Suppressor macrophage (primary cell): ENCODE measurements at places on chromosomes 2 and 18.

DNA sequence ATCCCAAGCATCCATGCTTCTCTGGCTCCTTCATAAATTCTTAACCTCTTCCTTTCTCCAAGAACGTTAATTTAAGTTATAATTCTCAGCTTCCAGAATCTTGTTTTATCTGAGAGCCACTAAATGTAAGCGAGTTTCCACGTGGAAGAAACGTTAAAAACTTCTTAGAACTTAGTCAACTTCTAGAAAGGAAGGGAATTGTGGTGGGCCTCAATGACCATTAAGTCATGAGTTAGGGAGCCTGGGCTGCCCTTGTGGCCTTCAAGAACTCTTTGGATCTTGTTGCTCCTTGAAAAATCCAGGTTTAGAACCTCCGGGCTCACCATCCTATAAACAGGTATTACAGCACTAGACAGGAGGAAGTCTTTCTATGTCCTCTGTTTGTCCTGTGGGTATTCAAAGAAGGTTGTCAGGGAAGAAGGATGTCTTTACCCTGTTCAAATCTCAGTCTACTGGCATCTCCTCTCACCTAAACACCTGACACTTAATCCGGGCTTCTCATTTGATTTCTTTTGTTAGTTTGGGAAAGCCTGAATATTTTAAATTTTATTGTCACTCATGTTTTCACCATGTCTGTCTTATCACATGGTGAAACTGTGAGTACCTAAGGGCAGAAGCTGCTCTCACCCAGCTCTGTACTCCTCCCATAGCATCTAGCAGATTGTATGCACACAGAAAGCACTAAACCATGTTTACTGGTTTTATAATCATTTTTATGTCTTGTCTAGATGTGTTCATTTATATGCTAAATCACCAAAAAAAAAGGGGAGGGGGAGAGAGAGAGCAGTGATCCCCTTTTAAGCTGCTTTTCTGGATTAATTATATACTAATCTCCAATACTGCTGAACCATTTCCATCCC, 6.3 kb downstream of the RND3 start:
- no peak for DNase-seq

- DNase-seq, result peak; percentile 14
Measured at GRCh38 chr2:12498704-12499103, 218.0 kb upstream of the TRIB2 start.

DNA sequence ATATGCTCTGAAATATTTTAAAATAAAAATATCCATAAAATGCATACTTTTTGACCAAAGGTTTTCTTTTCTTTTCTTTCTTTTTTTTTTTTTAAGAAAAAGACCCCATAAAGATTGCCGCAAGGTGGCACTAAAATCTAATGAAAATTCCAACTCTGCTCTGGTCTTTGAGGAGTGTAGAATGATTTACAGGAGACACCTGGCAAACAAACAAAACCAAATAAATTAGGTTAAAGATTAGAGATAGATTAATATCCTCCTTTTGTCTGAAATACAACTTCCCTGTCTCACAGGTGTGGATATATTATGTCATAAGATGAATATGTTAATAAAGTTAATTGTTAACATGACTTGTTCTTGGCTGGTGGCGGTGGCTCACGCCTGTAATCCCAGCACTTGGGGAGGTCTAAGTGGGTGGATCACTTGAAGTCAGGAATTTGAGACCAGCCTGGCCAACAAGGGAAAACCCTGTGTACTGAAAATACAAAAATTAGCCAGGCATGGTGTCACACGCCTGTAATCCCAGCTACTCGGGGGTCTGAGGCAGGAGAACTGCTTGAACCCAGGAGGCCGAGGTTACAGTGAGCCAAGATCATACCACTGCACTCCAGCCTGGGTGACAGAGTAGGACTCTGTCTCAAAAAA, 3.5 kb upstream of the RHOB start:
- DNase-seq, result peak; percentile 60

GRCh38 chr18:52163478-52163877, 176.5 kb upstream of the DCC start:
- no peak for DNase-seq

DNA sequence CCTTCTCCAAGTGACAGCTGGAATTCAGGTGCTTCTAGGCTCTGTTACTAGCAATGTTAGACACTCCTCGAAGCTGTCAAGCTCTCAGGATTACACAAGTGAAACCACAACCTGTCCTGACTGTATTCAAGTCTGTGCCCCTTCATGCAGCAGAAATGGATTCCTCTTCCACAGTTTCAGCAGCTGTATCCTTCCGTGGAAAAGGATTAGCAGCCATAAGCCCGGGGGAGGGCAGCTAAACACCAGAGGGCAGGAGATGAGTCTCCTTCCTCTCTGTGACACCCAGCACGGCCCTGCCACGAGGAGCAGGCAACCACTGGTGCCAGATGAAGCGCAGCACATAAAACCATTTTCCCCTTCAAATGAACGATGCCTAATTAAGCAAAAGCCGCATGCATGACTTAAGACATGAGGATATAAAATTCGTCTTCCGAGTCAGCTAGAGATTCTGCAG, 1.2 kb downstream of the ST3GAL5 start:
- peak; percentile 82 for DNase-seq

GRCh38 chr2:144666032-144666431, 146.1 kb upstream of the ZEB2 start:
- peak; percentile 71 for DNase-seq

DNA sequence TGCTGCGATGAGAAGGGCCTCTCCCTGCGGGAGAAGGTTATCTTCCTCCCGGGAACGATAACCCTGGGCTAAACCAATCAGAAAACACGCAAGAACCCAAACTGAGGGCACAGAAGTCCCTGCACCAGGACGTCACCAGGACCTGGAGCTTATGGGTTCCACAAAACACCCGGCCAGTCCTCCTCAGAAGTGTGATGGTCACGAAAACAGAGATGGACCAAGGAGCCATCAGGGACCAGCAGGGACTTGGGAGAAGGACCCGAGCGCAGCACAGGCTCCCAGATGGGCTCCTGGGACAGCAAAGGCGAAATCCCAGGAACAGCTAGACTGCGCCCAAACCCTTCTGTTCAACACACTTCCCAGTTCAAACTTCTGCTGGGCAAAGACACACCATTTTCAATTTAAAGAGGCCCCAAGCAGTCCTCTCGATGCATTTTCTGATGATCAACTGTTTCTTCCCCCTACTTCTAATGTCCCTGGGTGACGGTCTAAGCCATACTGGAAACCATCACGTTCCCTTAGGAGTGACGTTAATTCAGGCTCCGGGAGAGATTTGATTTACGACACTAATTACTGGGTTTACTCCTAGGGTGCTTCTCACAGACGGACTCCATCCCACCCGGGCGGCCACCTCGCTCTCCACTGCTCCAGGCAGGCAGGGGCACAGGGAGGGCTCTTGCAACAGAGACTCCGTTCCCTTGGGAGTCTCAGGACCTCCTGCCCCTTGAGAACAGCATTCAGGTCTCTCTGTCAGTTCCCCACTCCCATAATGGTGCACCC, 29.2 kb downstream of the ZNF516 start:
- DNase-seq, result no peak

- peak; percentile 18 for DNase-seq
Measured at GRCh38 chr18:63161032-63161760, 158.4 kb downstream of the BCL2 start.

DNA sequence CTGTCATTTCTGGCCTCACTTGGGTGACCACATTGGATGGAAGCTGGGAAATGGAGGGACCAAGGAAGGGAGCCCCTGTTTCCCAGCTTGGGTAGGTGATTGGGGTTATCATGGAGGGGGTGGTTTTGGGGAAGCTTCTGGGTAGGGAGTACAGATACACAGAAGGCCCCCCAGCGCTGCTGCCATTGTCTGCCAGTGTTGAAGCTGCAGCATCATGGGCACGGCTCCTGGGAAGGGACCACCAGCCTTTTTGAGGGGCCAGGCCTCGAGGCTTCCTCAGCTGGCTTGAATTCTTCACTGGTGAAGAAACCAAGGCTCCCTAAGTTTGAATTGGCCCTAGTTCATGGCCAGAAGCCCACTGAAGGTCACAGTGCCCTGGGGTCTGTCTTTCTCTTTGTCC, 25.2 kb downstream of the SH3RF3 start:
- no peak for DNase-seq

- peak; percentile 19 for DNase-seq
Measured at GRCh38 chr2:216632952-216633615, at the start of gene IGFBP2. IGFBP2 (plus strand) TSS chr2:216633420; CDS start chr2:216633524, 104 bp downstream.

- no peak for DNase-seq
Measured at GRCh38 chr18:44804033-44804432, 123.3 kb downstream of the SETBP1 start.

DNA sequence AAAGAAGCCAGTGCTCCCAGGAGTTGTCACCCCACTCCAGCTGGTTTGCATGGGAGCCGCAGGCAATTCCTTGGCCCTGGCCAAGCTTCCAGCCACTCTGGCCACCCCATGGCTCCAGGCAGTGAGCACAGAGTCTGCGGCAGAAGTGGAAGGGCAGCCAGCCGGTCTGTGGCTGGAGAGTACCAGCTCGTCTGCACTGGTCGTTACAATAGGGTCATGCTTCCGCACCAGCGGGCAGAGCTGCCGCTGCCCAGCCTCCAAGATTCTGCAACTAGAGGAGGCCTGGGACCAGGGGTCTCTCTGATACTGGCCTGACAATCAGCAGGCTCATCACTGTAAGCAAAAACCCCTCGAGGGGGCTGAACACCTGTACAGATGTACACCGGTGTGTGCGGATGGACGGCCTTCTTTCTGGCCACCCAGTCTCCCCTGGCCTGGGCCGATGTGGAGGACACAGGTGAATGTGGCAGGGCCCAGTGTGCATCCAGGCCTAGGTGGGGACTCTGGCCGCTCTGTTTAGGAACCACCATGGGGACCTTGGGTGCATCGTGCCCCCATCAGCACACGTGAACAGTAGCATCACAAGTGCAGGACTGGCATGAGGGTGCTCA, 51.9 kb upstream of the ODC1 start:
- no peak for DNase-seq

- DNase-seq, result no peak
Measured at GRCh38 chr2:124778076-124778475, 753.0 kb downstream of the CNTNAP5 start.

DNA sequence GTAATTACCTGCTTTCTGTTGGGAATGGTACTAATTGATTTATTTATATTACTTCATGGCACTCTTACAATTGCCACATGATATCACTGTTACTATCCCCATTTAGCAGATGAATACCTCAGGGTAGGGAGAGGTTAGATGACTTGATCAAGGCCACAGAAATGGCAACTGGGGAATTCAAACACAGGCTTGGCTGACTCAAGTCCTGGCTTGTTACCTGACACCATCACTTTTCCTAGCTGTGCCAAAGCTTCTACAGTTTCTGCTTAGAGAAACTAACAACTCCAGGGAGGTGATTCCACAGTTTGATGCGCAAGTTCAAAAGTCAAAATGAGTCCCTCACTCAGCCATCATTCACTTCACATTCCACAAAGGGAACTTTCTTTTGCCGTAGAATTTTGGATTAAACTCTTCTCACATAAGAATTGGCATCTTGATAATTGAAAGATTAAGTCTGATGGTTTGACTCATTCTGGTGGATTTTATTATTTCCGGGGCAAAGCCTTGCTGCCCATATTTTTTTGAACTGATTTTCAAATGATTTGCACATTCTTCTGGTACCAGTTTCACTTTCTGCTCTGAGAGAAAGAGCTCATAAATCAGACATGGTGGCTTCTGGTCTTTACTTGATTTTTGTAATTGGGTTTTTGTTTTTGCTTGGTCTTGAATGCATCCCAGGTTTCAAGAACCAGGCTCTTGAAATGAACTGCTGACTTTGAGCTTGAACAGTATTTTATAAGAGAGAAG, 656.8 kb downstream of the BCL11A start:
- DNase-seq, result no peak

- peak; percentile 59 for DNase-seq
Measured at GRCh38 chr2:72993147-72993932, 76.0 kb downstream of the EMX1 start.

- DNase-seq, result no peak
Measured at GRCh38 chr2:73252238-73253027, 18.3 kb downstream of the CCT7 start.

DNA sequence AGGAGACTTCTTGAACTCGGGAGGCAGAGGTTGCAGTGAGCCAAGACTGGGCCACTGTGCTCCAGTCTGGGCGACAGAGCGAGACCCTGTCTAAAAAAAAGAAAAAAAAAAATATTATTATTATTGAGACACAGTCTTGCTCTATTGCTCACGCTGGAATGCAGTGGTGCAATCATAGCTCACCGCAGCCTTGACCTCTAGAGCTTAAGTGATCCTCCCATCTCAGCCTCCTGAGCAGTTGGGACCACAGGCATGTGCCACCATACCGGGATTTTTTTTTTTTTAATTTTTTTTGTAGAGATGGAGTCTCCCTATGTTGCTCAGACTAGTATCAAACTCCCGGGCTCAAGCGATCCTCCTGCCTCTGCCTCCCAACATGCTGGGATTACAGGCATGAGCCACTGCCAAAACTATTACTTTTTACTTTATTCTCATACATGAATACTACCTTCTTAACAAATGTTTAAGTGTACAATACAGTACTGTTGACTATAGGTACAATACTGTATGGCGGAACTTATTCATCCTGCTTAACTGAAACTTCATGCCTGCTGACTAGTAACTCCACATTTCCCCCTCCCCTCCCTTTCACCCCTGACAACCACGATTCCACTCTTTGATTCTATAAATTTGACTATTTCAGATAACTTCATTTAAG, 15.5 kb downstream of the FBXO11 start:
- no peak for DNase-seq

GRCh38 chr18:21483051-21483450, 117.5 kb downstream of the ESCO1 start:
- DNase-seq, result no peak

- no peak for DNase-seq
Measured at GRCh38 chr18:51884039-51884438, 456.0 kb upstream of the DCC start.

- DNase-seq, result no peak
Measured at GRCh38 chr2:223908304-223908998, 36.7 kb downstream of the WDFY1 start.

DNA sequence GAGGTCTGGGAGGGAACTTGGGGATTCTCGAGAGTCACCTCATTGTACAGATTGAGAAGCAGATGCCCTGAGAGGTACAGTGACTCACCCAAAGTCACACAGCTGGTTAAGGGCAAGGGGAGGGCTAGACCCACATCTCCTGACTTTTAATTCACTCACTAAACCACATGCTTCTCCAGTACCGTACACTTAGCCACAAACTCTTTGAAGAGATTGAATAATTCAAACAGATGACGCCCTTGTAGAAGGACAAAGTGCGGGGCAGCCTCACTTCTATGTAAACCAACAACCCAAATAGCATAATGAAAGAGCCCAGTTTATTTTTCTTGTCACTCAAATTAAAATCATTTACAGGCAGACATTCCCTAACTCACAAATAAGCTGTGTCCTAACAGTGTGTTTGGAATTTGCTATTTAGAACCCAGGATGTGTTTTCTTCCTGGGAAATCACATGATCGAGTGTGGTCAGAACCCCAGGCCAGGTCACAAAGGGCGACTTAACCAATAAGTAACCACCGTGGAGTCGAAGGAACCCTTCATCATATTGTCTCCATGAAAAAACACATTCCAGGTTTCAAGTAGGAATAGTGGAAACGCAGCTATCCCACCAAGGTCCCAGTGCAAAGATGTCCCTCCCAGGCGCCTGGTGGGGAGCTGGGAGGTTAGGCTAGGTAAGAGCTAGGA, 35.8 kb upstream of the PTPN4 start:
- no peak for DNase-seq
